ENCODE measurements at places on chromosomes 7 and 10.

- peak; percentile 50 for DNase-seq
Measured at GRCh38 chr10:103517234-103518085, 24.0 kb downstream of the NEURL1 start.

DNA sequence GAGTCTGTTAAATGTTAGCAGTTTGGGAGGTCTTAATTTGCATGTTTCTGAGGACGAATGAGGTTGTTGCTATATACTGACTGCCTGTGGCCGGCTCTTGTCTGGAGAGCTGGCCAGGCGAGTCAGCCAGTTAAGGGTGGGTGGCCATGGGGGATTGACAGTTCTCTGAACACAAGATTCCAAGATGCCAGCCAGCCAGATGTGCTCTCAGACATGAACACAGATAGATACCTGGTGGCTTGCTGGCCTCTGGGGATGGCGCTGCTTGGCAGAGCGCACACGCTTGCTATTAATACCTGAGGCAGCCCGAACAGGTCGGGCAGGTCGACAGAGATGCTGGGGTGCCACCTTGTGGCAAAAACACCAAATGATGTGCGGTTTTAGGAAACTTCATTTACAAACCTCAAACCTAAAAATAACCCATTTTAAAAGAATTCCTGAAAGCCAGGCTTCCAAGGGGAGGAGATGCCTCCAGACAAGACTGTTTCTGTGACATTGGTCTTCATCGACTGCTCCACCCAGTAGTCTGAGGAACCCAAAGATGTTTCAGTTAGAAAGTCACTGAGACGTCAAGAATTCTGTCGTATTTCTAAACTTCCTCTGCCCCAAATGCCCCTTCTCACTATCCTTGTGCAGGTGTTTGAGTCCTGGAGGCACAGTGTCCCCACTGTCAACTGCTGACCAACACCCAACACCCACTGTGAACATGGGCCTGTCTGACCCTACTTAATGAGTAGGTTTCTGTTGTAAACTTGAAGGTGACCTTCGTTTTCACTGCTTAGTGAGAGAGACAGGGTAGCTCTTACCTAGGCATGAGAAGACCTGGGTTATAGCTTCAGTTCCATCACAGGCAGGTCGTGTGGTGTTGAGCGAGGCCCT lies 123.4 kb downstream of the NT5C2 start:
- peak; percentile 85 for DNase-seq

GRCh38 chr7:11127114-11127785 lies 153.6 kb downstream of the PHF14 start:
- no peak for DNase-seq

GRCh38 chr10:78650122-78650521 lies 418.6 kb upstream of the ZMIZ1 start:
- no peak for DNase-seq

DNA sequence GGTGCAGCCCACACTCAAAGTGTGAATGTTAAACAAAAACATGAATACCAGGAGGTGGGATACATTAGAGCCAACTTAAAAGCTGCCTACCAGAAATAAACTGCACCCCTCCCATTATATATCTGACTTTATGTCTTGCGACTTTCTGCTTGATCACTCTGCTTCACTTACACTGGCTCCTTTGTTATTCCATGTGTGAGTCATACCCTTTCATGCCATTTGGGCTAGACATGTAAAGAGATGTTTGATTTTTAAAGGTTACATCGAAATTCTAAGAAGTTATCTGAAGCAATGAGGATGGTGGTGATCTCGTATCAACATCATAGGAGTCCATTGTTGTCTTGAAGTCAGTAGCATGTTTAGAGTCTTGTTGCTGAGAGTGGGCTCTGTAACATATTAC lies 31.6 kb upstream of the ETV1 start:
- no peak for DNase-seq

- DNase-seq = no peak
Measured at GRCh38 chr10:91590904-91591796, 41.7 kb downstream of the PPP1R3C start.

- DNase-seq = no peak
Measured at GRCh38 chr7:30906515-30907240, 5.0 kb upstream of the AQP1 start.

DNA sequence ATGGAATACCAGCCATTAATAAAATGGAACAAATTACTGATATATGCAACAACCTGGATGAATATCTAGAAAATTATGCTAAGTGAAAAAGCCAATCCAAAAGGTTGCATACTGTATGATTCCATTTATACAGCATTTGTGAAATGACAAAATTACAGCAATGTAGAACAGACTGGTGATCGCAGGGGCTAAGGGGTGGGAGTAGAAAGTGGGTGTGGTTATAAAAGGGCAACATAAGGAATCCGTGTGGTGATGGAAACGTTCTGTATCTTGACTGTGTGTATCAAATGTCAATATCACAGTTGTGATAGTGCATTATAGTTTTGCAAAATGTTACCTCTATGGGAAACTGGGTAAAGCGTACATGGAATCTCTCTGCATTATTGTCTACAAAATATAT lies 15.0 kb downstream of the CEP41 start:
- DNase-seq = no peak

- DNase-seq = no peak
Measured at GRCh38 chr7:2493205-2494164, 17.3 kb upstream of the GRIFIN start.

DNA sequence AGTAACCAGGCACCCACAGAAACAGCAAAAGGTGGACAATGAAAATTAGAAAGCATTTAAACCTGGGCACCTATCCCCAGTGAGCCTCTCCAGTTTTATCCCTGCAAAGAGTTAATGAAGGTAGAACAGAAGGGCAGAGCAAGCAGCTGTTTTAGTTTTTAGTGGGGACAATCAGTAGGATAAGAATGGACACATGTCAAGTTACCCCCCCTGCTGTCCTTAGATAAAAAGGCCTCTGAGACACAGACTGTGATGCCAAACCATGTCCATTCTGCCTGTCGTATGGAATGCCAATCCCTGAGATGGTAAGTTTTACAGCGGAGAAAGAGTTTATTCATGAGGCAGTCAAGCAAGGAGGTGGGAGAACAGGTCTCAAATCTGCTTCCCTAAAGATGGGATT lies 162.6 kb upstream of the AGR3 start:
- no peak for DNase-seq

GRCh38 chr7:41399171-41399570 lies 303.7 kb downstream of the INHBA start:
- no peak for DNase-seq

- DNase-seq = no peak
Measured at GRCh38 chr10:59180689-59181270, 4.3 kb downstream of the PHYHIPL start.

DNA sequence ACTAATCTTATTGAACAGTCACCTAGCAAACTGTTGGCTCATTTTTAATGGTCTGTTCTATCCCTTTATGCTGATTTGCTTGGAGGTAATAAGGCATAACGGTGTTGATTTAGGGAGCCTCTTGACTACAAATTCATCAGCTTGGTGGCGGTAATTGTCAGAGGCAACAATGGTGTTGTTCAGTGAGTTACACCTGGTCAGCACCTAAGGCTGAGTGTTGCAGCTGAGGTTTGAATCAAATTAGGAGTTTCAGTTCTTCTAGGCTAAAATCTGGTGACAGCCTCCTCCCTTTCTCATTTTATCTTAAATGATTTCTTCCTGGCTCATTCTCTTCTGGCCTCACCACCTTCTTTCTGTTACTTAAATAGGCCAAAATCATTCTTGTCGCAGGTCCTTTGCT lies 42.3 kb upstream of the SP8 start:
- no peak for DNase-seq

DNA sequence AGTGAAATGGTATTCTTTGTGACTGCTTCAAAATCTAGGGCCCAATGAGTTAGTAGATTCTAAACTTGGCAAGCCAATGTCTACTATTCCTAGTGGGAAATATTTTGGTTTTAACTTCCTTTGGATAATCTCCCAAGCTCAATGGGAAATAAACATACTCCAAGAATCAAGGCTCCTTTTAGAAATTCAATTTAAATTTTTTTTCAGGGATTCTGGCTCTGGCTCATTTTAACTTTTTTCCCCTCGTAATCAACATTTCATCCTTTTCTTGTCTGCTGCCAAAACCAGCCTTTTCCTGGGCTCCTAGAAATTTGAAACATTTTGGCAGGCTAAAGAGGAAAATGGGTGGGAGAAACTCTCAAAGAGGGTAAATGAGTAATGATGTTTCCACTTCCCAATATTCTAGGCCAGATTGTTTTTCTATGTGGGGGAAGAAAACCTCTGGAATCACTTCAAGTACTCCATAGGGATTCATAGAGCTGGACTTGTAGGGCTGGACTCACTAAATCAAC lies 85.6 kb upstream of the AGR3 start:
- no peak for DNase-seq

DNA sequence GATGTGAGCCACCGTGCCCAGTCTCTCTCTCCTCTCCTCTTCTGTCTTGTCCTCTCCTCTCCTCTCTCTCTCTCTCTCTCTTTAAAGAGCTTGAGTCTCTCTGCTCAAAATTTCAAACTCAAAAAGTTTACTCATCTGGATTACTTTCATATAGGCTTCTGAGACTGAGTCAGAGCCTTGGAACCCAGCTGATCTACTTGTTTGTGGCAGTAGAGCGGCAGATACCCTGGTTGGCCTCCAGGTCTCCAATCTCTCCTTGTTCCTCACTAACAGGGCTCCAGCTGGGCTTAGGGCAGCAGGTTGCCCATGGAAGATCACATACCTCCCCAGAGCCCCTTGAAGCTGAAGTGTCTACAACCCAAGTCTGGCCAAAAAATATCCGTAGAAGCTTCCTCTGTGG lies 51.0 kb downstream of the HHEX start:
- DNase-seq = no peak

- no peak for DNase-seq
Measured at GRCh38 chr10:133187091-133187905, 27.3 kb downstream of the KNDC1 start.

- DNase-seq = peak; percentile 57
Measured at GRCh38 chr7:157005456-157006204, 4.8 kb downstream of the MNX1 start.
